Activated naive CD4-positive, alpha-beta T cell treated with anti-CD3 and anti-CD28 coated beads, Interleukin-2, amount 50 U/mL, for 72 hours (primary cell): ENCODE measurements at places on chromosomes 2 and 18. TPM values are rescaled to one million over a fixed set of nuclear protein-coding genes. Genes with fewer than 3 reads are reported as not detected.

HMSD gene
- 0.61 TPM for total RNA-seq

GALNT13 gene
- not detected for total RNA-seq

SEMA4C gene
- 10.8 TPM for total RNA-seq

RIT2 gene
- not detected for total RNA-seq

DNAH6 gene
- 0.20 TPM for total RNA-seq

- DNase-seq, result no peak
Measured at GRCh38 chr2:156675896-156676295, 239.7 kb downstream of the GPD2 start.

DNA sequence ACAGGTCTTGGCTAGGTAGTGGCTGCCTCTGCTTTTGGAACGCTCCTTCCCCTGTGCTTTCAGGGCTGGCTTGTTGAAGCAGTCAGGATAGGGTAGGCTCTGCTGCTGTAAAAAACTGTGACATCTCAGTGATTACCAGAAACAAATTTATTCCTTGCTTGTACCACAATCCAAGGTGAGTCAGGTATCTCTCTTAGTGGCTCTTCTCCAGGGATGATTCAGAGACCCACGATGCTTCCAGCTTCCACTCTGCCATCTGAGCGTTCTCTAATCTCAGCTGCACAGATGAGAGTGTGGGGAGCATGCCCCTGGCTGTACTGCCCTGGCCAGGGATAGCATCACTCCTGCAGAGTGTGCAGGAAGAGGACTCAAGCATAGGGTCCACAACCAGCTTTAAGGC, 174.9 kb downstream of the VAPA start:
- DNase-seq, result no peak

GRCh38 chr2:105894327-105894944, 149.7 kb downstream of the NCK2 start:
- DNase-seq, result no peak

DNA sequence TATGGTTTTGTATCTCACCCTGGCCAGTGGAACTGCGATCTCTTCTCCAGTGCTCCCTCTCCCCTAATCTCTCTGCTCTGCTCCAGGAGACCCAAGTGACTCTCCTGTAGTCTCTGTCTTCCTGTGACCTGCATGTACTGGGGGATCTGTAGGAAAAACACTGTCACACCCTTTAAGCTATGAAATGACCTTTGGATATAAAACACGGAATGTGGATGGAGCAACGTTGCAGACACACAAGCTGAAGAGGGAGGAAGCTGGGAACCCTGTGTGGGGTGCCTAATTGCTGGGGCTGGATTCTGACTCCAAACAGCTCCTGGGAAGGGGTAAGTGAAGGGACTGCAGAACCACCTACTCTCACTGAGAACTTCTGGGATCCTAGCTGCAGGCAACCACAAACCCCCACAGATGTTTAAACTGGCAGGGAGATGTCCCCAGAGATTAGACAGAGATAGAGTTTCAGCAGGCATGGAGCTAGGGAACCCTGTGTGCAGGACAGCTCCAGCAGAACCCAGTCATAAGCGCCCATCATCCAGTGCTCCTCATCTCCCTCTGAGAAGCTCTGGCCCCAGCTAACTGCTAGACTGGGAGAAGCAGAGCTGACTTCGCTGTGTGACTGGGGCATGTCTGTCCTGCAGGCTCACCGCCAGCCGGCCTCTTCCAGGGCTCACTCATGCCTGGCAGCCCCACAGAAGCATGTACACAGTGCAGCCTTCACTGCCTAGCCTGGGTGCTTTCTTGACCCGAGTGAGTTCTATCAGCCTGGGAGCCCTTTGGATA, 482.7 kb upstream of the SETBP1 start:
- no peak for DNase-seq

DNA sequence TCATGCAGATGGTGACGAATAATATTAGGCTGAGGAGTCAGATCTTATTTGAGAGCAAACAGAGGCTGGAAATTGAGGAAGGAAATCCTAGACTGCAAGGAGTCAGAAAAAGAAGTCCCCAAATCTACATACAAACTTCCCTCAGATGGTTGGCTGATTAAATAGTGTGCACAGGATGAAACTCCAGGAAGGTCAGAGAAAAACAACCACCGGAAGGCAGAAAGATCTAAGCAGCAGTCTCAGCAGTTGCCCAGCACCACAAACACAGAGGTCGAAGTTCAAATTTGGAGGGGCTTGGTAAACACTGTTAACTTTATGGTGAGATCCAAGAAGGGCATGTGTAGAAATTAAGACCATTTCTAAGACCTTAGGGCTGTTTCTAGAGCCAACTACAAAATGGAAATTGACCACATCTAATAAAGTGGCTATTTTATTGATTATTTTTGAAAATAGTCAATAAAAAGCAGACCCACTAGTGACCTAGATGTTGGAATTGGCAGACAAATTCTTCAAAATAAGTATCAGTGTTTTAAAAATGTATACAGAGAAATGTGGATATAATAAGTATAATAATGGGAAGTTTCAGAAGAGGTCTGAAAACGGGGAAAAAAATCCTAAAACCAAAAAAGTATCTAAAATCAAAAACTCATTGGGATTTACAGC, 134.8 kb downstream of the GALNT1 start:
- DNase-seq, result no peak

DNA sequence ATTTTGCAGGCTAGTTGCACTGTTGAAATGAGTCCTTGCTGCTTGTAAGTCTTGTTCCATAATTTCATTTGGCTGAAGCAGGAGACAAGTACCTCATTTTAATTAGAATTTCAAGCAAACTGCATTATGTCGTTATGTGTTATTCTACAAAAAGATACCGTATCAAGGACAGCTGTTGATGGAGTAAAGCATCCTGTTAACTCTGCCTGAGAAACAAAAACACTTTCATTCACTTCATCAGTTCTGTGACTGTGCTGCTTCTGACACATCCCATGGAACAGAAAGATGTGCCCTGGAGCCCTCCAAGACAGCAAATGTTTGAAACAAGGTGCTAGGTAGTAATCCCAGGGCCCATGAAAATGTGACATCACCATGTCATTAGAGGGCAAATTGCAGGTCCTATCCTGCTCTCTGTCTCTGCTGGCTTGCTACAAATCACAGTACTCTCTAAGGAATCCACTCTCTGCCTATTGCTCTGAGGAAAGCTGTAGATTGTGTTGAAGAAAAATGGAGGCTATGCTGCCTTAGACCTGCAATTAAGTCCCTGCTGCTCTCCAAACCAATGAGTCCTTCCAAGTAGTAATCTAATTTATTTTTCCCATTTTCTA, 209.7 kb upstream of the PARD3B start:
- DNase-seq, result no peak

- no peak for DNase-seq
Measured at GRCh38 chr2:181910028-181910831, 18.7 kb downstream of the ITPRID2 start.

GRCh38 chr2:86000938-86001312, 104.8 kb downstream of the POLR1A start:
- DNase-seq, result no peak

DNA sequence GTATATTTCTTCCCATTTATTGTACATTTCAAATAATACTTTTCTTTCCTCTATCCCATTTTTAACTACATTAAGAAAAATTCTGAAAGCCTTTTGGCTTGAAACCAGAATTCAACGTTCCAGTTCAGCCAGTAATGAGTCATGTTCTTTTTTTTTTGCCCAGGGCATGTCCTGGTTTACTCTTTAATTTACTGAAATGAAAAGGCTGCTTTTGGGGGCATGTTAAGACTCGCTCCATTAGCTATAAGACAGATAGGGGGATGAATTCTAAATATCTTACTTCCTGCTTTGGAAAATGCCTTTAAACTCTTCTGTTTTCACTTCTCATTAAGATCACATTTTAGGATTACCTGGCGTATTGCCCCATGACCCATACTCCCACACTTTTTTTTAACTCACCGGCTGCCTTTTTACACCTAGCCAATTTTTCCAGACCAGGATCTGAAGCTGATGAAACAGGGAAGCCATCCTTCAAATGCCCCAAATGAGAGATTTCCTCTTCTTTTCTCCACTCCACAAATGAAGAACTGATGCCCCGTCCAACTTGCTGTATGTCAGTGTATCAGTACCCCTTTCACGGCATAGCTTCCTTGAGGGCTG, 585 bp downstream of the ABCA12 start:
- DNase-seq, result no peak

DNA sequence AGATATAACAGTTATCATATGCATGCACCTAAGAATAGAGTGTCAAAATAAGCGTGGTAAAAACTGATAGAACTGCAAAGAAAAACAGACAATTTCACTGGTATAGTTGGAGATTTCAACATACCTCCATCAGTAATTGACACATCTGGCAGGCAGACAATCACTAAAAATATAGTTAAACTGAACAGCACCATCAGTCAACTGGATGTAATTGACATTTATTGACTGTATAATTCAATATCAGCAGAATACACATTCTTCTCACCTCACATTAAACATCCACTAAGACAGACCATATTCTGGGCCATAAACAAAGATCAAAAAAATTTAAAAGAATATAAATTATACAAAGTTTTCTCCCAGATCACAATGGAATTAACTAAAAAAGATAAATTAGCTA, 378.5 kb upstream of the RGPD4 start:
- DNase-seq, result no peak

- no peak for DNase-seq
Measured at GRCh38 chr2:158205215-158205614, 103.5 kb downstream of the UPP2 start.

DNA sequence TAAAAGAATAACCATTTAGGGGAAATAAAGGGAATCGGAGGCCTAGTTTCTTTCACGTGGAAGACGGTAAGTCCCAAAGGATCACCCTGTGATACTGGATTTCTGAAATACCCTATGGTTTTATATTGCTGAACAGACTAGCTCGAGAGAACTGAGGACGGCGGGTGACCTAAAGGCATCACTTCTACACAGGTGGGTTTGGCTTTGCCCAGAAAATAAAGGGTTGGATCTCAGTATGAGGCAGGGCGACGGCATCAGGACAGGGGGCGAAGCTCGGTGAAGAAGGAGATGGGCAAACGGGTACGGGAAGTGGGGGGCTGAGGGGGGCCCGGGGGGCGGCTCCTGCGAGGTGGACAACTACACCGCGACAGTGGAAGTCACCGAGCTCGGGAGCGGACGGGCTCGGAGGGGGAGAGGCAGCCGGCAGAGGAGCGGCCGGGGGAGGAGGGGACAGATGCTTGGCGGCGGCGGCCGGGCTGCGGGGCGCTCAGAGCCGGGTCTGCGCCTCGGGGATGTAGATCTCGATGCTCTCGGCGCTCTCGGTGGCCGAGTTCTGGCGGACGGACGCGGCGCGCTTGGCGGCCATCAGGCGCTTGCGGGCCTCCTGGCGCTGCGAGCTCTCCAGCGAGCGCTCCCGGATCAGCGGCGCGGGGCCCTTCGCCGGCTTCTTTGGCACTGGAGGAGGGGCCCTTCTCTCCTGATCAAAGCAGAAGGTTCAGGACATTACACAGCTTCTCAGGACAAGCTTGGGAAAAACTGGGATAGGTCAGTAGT, 48.9 kb downstream of the TGIF1 start:
- peak; percentile 22 for DNase-seq

GRCh38 chr2:61419570-61419969, 51.3 kb downstream of the USP34 start:
- DNase-seq, result no peak

GRCh38 chr2:168062054-168062453, 185.3 kb downstream of the STK39 start:
- no peak for DNase-seq

DNA sequence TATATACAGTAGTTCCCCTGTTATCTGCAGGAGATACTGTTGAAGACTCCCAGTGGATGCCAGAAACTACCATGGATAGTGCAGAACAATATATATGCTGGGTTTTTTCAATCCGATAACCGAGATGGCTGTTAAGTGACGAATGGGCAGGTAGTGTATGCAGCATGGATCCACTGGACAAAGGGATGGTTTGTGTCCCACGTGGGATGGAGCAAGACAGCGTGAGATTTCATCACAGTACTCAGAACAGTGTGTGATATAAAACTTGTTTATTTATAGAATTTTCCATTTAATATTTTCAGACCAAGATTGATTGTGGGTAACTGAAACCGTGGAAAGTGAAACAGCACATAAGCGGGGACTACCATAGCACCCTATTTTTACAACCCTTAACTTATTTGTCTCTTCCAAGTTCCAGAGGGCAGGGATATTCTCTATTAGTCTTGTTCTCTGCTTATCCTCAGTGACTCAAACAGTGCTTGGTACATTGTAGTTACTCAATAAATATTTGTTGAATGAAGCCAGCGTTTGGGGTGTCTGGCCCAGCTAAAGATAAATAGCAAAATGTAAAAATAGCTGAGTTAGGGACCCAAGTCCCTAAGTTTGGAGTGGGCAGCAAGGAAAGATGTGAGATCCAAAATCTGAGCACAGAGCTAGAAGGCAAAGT, 50.0 kb downstream of the RHBDD1 start:
- no peak for DNase-seq

DNA sequence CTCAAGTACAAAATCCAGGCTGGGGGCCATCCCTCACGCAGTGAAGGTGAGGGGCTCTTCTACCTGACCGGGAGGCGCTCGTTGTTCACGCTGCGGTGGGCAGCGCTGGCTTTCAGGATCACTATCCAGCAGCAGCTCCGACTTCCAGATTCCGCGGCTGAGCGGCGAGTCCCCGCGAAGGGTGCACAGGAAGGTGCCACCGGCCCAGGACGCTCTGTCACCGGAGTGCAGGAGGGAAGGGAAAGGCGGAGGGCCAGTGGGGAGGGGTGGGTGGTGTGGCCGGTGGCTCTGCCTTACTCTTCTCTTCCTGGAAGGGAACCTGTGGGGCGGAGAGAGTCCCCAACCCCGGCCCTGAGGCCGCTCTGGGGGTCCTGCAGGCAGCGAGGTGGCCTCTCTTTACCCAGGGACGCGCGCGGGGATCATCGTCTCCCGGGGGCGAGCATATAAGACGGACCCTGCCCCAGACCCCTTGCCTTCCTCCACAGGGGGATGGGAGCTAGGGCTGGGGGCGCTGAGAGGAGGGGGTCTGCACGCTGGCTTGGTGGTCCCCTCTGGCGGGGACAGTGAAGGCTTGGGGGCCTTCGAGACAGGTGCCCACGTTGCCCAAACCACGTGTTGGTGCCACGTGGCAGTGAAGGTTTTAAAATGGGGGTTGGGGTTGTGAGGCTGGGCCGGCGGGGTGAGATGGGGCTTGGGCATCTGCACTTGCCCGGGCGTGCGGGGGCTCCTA, 26.9 kb upstream of the HS6ST1 start:
- no peak for DNase-seq

- no peak for DNase-seq
Measured at GRCh38 chr2:233556881-233557736, 9.5 kb downstream of the USP40 start.

DNA sequence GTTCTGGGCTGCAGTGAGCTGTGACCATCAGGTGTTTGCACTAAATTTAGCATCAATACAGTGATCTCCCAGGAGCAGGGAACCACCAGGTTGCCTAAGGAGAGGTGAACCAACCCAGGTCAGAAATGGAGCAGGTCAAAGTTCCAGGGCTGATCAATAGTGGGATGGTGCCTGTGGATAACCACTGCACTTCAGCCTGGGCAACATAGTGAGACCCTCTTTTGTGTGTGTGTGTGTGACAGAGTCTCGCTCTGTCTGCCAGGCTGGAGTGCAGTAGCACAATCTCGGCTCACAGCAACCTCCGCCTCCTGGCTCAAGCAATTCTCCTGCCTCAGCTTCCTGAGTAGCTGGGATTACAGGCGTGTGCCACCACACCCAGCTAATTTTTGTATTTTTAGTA, 163.7 kb upstream of the SERTAD2 start:
- no peak for DNase-seq

- DNase-seq, result no peak
Measured at GRCh38 chr2:96106991-96107707, 9.2 kb downstream of the ADRA2B start.
